ENCODE measurements at places on chromosomes 7 and 10.

GRCh38 chr7:55502124-55502857 lies 70.0 kb downstream of the VOPP1 start:
- H3K27me3 ChIP-seq: no peaks in the 10 kb centered on the region
- H3K4me1 ChIP-seq: no peaks in the 10 kb centered on the region
- no peaks in the 10 kb centered on the region for H3K36me3 ChIP-seq
- H3K27ac ChIP-seq: no peak overlapping the region
- H3K4me3 ChIP-seq: no peak overlapping the region

- no peaks in the 10 kb centered on the region for H3K27me3 ChIP-seq
- no peak for DNase-seq
- H3K4me3 ChIP-seq: no peak overlapping the region
- no peaks in the 10 kb centered on the region for H3K4me1 ChIP-seq
- H3K27ac ChIP-seq: no peak overlapping the region
- no peaks in the 10 kb centered on the region for H3K36me3 ChIP-seq
These were observed 110.3 kb downstream of the VPS41 start for GRCh38 chr7:38798552-38799267.

- no peak overlapping the region for H3K27ac ChIP-seq
- H3K27me3 ChIP-seq: no peaks in the 10 kb centered on the region
- no peak for DNase-seq
- H3K36me3 ChIP-seq: no peaks in the 10 kb centered on the region
These were observed 12.3 kb upstream of the SNX10 start for GRCh38 chr7:26279405-26279804.

DNA sequence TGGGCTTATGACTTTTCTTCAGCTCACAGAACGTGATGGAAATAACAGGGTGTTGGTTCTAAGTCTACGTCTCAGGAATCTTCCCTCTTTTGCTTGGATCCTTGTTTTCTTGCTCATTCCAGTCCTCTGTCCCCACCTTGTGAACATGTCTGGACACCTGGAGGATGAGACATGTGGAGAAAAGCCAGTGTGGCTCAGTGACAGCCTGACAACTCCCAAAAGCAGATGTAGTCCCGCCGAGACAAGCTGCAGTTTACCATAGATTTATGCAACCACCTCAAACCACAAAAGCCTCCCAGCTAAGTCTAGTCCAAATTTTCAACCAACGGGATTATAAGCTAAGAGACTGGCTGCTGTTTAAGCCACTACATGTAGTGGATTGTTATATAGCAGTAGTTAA lies 476.1 kb downstream of the SH2D4B start:
- H3K36me3 ChIP-seq: no peaks in the 10 kb centered on the region
- H3K27me3 ChIP-seq: no peaks in the 10 kb centered on the region
- H3K4me3 ChIP-seq: no peak overlapping the region
- H3K4me1 ChIP-seq: peaks cover 3% of the 10 kb centered on the region

- H3K27me3 ChIP-seq: no peaks in the 10 kb centered on the region
- DNase-seq: no peak
- H3K4me3 ChIP-seq: no peak overlapping the region
- no peaks in the 10 kb centered on the region for H3K4me1 ChIP-seq
These were observed 57.2 kb upstream of the TMEM196 start for GRCh38 chr7:19830604-19831003.

DNA sequence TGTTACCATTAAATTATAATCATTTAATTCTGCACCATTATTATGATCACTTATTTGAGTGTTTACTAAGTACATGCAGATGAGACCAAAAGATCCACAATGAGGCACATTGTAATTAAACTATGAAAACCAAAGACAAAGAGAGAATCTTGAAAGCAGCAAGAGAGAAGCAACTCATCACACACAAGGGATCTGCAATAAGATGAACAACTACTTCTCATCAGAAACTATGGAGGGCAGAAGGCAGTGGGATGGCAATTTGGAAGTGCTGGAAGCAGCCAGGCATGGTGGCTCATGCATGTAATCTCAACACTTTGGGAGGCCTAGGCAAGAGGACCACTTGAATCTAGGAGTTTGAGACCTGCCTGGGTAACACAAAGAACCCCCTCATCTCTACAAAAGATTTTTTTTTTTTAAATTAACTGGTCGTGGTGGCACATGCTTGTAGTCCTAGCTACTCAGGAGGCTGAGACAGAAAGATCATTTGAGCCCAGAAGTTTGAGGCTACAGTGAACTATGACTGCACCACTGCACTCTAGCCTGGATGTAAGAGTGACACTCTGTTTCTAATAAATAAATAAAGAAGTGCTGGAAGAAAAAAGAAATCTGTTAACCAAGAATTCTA lies 47.7 kb downstream of the CDK6 start:
- H3K36me3 ChIP-seq: no peaks in the 10 kb centered on the region
- H3K4me1 ChIP-seq: peaks cover 15% of the 10 kb centered on the region
- no peak overlapping the region for H3K27ac ChIP-seq

All from body of pancreas (tissue), 4 donors.